Naive thymus-derived CD8-positive, alpha-beta T cell (primary cell): ENCODE measurements at places on chromosomes 13 and 19.
A peak's percentile ranks its signal among the peaks of the same experiment; 100 is the strongest.

DNA sequence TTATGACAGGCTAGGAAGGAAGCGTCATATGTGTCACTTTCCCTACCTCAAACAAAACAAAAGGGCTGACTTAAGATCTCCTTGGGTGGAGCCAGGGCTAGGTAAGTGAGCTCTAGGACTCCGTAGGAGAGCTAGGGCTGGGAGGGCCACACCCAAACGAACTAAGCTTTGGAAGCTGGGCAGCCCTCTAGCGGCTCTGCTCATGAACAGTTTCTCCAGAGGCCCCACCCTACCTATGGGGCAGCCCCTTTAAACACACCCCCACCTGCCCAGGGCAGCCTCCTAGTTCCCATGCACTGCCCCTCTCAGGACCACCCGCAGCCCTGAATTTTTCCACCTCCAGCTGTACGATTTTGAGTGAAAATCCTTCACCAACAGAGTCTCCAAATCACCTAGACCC is 3.5 kb downstream of the PEG3 start:
- no peaks in the 10 kb centered on the region for H3K4me1 ChIP-seq
- no peak for DNase-seq
- peaks cover 27% of the 10 kb centered on the region for H3K27me3 ChIP-seq
- peaks cover 29% of the 10 kb centered on the region for H3K36me3 ChIP-seq
- H3K4me3 ChIP-seq = no peak overlapping the region
- H3K27ac ChIP-seq = no peak overlapping the region

- H3K4me3 ChIP-seq = no peak overlapping the region
- no peak overlapping the region for H3K27ac ChIP-seq
- no peaks in the 10 kb centered on the region for H3K27me3 ChIP-seq
- peaks cover 16% of the 10 kb centered on the region for H3K36me3 ChIP-seq
- peaks cover 4% of the 10 kb centered on the region for H3K4me1 ChIP-seq
Observed at GRCh38 chr19:6451583-6452222, 7.9 kb downstream of the SLC25A23 start.

DNA sequence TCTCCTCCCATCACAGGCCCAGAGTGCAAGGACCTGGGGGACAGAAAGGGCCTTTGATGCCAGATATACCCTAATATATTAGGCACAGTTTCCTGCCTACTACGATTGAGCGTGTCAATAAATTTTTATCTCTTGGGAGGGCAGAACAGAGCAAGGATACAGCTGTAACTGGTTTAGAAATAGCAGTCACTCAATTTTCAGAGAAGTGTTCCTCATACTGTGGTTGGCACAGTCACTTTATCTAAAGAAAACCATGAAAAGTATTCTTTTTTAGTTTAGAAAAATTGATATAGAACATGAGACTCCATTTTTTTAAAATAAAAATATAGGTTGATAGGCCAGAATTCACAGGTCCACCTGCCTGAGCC is 460 bp upstream of the ZNF155 start:
- peaks cover 14% of the 10 kb centered on the region for H3K36me3 ChIP-seq
- H3K27ac ChIP-seq = no peak overlapping the region
- no peak for DNase-seq

DNA sequence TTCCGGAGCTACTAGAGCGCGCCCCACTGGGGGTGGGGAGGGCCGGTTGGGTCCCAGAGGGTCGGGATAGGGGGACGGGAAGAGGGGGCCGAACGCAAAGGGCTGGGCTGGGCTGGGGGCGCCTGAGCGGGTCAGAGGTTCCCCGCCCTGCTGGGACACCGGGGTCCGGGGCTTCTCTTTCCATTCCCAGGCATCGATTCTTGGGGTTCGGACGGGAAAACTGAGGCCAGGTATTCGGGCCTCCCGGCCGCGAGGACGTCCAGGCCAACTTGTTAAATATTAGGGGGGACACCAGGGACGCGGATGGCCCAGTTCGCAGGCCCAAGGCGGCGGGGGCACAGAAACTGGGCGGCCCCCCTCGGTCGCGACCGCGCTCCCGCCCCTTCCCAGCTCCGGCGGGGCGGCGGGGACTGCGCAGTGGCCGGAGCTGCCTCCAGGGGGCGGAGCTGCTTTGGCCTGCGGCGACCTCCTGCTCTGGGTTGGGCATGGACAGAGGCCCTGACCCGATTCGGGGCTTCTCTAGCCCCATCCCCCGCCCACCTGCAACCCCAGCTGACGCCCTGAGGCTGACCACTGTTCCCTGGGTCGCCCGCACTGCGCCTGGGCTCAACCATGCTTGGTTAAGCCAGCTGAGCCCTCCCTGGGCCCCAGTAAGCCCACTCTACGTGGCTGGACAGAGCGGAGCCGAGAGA is 1.2 kb upstream of the KLF16 start:
- peaks cover 44% of the 10 kb centered on the region for H3K4me1 ChIP-seq
- DNase-seq = peak; percentile 30
- peak overlapping the region; percentile 79 for H3K4me3 ChIP-seq
- no peaks in the 10 kb centered on the region for H3K27me3 ChIP-seq
- H3K36me3 ChIP-seq = no peaks in the 10 kb centered on the region

- no peak for DNase-seq
- no peak overlapping the region for H3K27ac ChIP-seq
- no peaks in the 10 kb centered on the region for H3K36me3 ChIP-seq
- H3K27me3 ChIP-seq = no peaks in the 10 kb centered on the region
Observed at GRCh38 chr19:14198384-14199376, 7.3 kb downstream of the ADGRL1 start.

GRCh38 chr13:44955406-44955805 is 33.9 kb downstream of the NUFIP1 start:
- H3K4me3 ChIP-seq = no peak overlapping the region
- no peak overlapping the region for H3K27ac ChIP-seq
- DNase-seq = no peak
- H3K27me3 ChIP-seq = no peaks in the 10 kb centered on the region

- H3K36me3 ChIP-seq = peaks cover 17% of the 10 kb centered on the region
- H3K4me1 ChIP-seq = peaks cover 20% of the 10 kb centered on the region
- DNase-seq = no peak
- H3K4me3 ChIP-seq = peak overlapping the region; percentile 46
- no peak overlapping the region for H3K27ac ChIP-seq
Observed at GRCh38 chr13:112069061-112069844, 2.3 kb downstream of the SOX1 start.

DNA sequence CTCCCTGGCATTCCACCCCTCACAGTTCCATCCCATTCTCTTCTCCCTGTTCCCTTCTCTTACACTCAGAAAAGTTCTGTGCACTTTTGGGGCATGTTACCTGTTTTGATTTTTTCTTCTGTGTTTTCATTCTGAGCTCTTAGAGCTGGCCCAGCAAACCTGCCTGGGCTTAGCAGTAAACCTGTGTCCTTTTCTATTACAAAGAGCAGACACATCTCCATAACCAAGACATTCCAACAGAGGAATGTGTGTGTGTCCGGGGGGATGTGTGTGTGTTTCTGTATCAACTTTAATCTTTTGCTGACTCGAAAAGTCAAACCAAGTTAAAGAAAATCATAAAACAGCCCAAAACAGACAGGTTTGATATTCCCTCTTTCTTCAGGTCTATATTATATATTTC is 49.1 kb upstream of the SOX21 start:
- no peaks in the 10 kb centered on the region for H3K4me1 ChIP-seq
- H3K27me3 ChIP-seq = peaks cover 53% of the 10 kb centered on the region
- peaks cover 10% of the 10 kb centered on the region for H3K36me3 ChIP-seq
- H3K4me3 ChIP-seq = no peak overlapping the region
- DNase-seq = no peak

DNA sequence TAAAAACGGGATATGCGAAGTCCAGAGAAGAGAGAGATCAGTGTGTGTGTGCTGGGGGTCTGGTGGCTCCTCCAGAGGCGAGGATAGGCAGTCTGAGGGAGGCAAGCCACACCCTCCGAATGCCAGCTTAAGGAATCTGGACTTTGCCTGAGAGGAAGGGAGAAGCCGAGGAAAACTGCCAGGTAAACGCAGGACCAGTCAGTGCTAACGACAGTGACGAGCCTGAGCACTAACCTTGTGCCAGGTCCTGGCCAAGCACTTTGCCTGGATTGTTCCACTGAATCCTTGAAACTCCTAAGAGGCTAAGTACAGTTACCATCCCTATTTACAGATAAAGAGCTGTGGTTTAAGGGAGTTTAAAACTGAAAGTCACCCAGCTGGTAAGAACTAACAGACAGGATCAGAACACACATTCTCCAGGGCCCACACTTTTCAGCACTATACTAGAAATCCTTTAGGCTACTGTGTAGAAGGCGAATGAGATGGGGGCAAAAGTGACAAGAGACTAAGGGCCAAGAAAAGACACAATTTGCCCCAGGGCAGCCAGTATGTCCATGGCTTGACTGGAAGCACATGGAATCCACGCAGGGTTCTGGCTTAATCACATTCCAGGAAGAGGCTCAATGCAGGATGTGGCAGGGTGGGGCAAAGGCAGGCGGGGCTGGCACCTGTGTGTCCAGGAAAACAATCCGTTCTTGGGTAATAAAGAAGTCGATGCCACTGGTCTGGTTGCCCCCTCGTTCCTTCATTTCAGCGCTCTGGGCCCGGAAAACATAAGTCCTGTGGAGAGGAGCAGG is 15.1 kb downstream of the SMG9 start:
- no peak overlapping the region for H3K4me3 ChIP-seq
- H3K4me1 ChIP-seq = no peaks in the 10 kb centered on the region
- no peak for DNase-seq
- peaks cover 27% of the 10 kb centered on the region for H3K36me3 ChIP-seq

DNA sequence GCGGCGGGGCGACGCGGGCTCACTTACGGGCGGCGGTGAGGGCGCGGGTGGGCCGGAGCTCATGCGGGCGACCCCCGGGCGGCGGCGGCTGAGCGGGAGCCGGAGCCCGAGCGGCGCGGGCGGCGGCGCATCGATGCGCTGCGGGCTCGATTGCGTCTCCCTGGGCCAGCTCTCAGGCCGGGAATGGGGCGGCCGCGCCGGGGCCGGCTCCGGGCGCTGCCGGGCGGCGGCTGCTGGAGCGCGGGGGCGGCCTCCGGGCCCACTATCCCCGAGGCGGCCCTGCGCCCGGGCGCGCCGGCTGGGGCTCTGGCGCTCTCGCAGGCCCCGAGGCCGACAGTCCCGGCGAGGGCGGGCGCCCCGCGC is 1.4 kb upstream of the TSHZ3 start:
- H3K36me3 ChIP-seq = no peaks in the 10 kb centered on the region
- peaks cover 30% of the 10 kb centered on the region for H3K4me1 ChIP-seq
- peaks cover 58% of the 10 kb centered on the region for H3K27me3 ChIP-seq
- no peak overlapping the region for H3K27ac ChIP-seq

DNA sequence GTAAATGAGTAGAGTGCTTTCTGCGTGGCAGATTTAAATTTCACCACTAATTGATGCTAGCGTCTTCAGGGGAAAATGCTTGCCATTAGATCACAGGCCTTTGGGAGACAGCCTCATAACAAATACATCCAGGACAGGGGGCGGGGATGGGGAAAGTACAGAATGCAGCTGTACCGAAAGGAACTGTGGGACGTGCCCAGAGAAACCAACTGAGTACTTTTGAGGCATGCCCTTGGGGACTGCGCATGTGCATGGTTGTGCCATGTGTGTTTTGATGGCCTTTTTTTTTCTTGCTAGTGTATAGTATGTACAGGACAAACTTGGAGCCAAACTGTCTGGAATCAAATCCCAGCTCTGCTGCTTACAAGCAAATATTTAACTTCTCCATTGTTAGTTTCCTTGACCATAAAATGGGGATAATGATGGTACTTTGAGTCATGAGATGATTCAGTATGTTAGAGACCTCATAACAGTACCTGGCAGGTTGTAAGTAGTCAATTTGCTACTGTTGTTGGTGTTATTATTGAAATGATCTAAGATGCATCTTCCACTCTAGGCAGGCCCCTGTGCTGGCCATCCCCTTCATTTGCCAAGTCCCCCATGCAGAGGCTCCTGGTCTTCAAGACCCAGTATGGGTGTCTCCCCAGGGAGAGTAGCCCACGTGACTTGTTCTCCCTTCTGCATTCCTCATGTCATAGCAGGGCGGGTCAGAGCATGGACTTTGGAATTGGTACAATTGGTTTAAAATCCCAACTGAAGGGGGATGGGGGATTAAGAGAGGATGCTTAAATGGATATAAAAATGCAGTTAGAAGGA is 68.3 kb upstream of the NPAS1 start:
- H3K27ac ChIP-seq = peak overlapping the region; percentile 66
- no peak overlapping the region for H3K4me3 ChIP-seq
- no peaks in the 10 kb centered on the region for H3K36me3 ChIP-seq
- DNase-seq = no peak
- H3K4me1 ChIP-seq = peaks cover 33% of the 10 kb centered on the region

GRCh38 chr19:20367811-20368294 is 197.7 kb downstream of the ZNF737 start:
- no peak for DNase-seq
- H3K27ac ChIP-seq = no peak overlapping the region
- H3K4me1 ChIP-seq = no peaks in the 10 kb centered on the region
- H3K36me3 ChIP-seq = no peaks in the 10 kb centered on the region
- H3K4me3 ChIP-seq = no peak overlapping the region

DNA sequence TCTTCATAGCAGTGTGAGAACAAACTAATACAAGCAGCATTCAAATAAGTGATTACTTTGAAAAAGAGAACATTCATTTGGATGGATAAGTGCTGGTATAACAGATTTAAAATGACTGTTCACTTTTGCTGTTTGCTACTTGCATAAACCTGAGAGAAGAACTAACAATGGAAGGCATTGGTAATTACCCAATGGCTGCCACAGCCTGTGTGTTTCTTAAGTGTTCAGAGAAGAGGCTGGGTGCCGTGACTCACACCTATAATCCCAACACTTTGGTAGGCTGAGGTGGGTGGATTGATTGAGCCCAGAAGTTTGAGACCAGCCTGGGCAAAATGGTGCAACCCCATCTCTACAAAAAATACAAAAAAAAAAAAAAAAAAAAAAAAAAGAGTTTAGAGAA is 4.9 kb upstream of the TEX26 start:
- H3K27ac ChIP-seq = no peak overlapping the region
- DNase-seq = no peak
- H3K4me3 ChIP-seq = no peak overlapping the region
- H3K27me3 ChIP-seq = peaks cover 21% of the 10 kb centered on the region

GRCh38 chr13:76879883-76880270 is 6.3 kb downstream of the KCTD12 start:
- no peak for DNase-seq
- no peaks in the 10 kb centered on the region for H3K27me3 ChIP-seq
- H3K36me3 ChIP-seq = no peaks in the 10 kb centered on the region
- H3K27ac ChIP-seq = peak overlapping the region; percentile 84
- peak overlapping the region; percentile 78 for H3K4me3 ChIP-seq

DNA sequence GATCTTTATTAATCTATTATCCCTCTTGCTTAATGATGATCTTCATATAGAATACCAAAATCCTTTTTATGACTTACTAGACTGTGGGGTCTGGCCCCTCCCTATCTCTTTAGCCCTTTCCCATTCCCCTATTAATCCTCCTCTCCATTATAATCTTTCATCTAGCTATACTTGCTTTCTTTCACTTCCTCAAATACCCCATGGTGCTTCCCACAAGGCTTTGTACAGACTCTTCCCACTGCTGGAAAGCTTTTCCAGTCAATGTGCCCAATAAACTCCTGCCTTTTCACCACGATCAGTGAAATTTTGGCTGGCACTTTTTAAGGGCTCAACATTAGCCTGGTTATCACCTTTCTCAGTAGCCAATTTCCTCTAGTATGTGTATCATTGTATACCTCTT is 3.2 kb upstream of the EBPL start:
- H3K27me3 ChIP-seq = no peaks in the 10 kb centered on the region
- H3K36me3 ChIP-seq = no peaks in the 10 kb centered on the region
- H3K27ac ChIP-seq = no peak overlapping the region
- no peak for DNase-seq
- no peak overlapping the region for H3K4me3 ChIP-seq
- H3K4me1 ChIP-seq = peaks cover 5% of the 10 kb centered on the region
